ENCODE measurements at places on chromosomes 3 and 15.

GRCh38 chr3:71931922-71932321 is 147.0 kb upstream of the PROK2 start:
- no peak for DNase-seq

DNA sequence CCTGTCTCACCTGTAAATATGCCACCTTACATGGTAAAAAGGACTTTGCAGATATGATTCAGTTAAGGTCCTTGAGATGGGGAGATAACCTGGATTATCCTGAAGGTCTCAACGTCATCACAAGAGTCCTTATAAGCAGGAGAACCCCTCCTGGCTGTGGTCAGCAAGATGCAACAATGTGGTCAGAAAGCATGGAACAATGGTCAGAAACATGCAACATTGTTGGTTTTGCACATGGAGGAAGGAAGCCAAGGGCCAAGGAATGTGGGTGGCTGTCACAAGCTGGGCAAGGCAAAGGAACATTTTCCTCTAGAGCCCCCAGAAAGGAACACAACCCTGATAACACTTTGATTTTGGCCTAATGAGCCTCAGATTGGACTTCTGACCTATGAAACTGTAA is 9.4 kb upstream of the SUMF1 start:
- DNase-seq: no peak

- no peak for DNase-seq
Measured at GRCh38 chr3:66819993-66820501, 178.1 kb upstream of the KBTBD8 start.

DNA sequence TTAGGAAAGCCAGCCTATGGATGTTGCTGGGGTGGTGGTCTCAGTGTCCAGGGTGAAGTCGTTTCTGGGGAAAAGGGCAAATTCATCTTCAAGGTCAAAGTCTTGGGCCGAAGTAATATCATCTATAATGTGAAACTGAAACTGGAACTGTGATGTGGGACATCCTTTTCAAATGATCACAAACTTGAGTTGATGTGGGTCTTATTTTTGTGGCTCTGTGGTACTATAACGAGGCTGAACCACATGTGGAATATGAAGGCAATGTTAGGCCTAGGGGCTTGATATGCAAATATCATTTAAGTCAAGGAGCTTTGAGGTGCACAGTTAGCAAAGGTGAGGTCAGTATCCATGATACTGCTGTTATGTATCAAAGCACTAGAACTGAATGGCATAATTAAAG is 1.5 kb upstream of the CD200R1L start:
- no peak for DNase-seq

- DNase-seq: no peak
Measured at GRCh38 chr3:140856905-140857304, 84.7 kb upstream of the SLC25A36 start.

DNA sequence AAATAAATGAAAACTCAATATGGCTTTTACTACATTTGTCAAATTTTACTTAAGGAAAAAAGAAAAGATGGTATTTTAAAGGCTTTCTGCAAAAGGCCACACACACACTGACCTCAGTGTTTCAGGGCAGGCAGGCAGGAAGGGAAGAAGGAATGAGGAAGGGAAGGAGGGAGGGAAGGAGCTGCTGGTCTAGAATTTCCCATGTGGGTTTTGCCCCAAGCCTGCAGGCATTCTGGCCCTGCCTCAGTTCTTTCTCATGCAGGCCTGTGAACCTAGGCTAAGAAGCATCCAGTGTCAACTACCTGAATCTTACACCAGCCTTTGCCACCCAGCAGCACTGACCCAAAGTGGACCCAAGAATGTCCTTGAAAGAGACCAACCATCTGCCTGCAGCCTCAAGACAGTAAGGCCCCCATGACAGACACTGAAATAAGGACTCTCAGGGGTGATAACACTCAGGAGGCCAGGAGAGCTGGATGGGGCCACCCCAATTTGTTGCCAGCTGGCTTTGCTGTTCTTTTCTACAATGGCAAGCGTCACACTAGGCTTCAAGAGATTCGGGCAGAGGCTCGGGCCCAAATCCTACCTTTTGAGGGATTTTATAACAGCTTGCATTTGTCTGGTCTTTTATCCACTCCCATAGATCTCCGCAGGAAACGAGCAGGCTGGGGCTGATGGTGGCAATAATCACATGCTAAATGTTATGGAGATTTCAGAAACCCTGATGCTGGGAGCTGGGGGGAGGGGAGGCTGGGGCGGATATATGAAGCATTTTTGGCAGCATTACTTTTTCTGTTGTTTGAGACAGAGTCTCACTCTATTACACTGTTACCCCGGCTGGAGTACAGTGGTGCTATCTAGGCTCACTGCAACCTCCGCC is 51.4 kb downstream of the XXYLT1 start:
- no peak for DNase-seq

DNA sequence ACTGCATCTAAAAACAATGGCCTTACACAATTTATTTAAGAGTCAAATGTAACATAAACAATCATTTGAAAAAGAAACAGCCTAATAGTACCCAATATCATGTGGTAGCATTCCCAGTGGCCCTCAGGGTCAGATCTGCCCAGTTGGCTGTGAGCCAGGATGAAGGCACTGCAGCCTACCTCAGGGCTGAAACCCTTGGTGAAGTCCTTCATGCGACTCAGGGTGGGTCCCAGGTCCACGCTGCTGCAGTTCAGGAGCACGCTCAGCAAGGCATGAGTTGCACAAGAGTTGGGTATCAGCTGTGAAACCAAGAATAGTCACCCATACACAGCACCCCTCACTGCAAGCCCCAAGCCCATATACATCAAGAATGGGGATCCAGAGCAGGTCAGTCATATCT is 37.1 kb downstream of the SEMA3G start:
- no peak for DNase-seq
